ENCODE measurements at places on chromosomes 3 and 15.

- DNase-seq = no peak
Observed at GRCh38 chr3:125154110-125154509, 58.4 kb downstream of the SLC12A8 start.

DNA sequence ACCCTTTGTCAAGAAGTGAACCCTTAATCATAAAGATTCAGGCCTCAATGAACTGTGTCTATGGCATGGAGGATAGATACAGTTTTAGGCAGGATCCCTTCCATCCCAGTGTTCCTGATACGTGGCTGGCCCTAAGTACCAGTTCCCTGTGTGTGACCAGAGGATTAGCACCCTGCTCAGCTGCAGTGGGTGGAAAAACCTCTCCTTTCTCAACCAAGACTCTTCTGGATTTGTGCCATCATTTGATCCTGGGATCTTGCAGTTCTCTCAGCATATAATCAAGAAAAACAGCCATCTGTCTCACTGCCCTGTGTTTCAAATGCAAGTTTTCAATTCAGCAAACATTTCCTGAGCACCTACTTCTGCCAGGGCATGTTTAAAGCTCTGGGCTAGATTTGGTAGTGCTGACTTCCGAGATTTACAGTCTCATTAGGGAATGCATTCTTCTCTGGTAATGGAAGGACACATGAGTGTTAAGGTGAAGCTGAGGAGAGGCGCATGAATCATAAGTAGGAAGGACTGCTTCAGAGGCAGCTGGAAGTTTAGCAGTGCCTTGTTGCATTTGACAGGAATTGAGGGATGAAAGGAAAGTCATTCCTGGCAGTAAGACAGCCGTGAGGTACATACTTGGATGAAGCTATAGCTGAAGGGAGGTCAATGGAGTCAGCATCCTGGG is 388.3 kb downstream of the MFSD1 start:
- DNase-seq = no peak

GRCh38 chr3:48504051-48504946 is at the start of gene SHISA5:
Gene SHISA5 (minus strand): TSS chr3:48504174. CDS start chr3:48504094, 80 bp downstream.
- peak; percentile 66 for DNase-seq

GRCh38 chr3:42013691-42014457 is 52.0 kb upstream of the ULK4 start:
- peak; percentile 42 for DNase-seq

GRCh38 chr15:30827625-30828303 is 76.0 kb upstream of the FAN1 start:
- DNase-seq = no peak

DNA sequence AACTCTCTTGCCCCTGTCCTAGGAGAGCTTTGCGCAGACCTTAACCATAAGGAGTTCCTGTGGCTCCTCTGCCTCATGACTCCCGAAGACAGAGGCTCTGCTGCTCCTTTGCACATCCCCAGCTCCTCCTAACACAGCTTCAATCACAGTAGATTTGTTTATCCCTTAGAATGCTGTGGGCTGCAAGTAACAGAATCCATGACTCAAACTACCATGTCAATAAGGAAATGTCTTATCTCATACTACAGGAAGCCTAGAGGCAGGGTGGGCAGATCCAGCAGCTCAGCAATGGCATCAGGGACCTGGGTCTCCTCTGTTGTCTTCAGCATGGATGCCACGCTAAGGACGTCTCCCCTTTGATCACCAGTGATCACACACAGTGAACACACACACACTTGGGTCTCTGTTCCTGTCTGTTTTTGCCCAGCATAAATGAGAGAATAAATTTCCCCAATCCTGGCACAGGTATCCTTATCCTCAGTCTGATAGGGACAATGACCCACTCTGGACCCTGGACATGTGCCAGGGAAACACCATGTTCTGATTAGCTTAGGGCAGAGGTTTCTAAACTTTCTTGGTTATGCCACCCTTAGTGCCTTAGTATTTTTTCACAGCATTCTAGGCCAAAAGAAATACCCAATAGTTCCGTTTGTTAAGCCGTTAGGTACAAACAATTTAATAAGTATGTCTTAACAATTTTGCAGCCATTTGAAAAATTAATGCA is 46.1 kb upstream of the MRPS22 start:
- no peak for DNase-seq

DNA sequence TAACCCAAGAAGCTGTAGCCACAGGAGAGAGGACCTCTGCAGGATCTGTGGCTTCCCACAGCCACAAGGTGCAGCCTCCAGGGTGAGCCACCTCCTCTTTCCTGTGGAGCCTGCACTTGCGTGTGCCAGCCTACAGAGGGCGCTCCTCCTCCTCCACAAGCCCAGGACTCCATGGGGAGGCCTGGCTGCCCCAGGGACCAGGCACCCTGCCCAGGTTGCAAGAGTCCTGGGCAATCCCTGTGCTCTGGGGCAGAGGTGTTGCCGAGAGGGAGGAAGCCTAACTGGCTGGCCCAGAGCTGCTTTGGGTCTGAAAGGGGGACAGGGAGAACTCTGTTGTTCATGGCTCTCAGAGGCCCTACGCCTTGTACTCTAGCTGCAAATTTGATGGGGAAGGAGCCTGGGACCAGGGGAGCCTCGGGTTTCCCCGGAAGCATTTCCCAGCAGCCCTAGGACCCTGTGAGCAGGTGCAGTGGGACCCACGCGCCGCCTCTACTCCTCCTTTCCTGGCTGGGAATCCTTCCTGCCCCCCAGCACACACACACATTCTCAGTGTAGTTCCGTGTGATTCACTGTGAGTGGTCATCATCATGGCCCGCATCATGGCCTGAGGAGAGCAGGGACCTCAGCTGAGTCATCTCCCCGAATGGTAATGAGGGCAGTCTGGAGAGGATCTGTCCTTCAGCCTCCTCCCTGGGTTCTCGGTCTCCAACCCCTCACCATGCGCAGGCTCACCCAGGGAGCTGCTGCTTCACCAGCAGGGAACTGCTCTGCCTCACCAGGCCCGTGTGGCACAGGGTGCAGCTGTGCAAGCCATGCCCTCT is 24.3 kb downstream of the TBC1D21 start:
- DNase-seq = peak; percentile 44

- DNase-seq = no peak
Observed at GRCh38 chr3:166879661-166880060, 500.4 kb downstream of the ZBBX start.

DNA sequence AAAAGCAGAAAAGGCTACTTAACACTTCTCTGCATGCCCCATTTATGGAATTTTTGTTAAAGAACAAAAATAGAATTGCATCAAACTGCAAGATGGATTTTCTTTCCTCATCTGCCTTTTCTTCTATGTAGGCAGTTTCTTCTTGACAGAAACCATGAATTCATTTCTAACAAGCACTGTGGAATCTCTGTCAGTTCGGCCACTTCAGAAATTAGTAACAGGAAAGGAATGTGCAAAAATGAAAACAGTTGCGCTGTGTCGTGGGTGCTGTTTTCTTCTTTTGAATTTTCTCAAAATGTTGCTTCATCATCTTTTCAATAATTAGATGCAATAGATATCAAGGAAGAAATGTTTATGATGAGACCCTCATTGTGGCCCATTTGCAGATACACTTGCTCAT is 151.6 kb downstream of the FOXB1 start:
- no peak for DNase-seq
